ENCODE measurements at places on chromosomes 5 and 9.

DNA sequence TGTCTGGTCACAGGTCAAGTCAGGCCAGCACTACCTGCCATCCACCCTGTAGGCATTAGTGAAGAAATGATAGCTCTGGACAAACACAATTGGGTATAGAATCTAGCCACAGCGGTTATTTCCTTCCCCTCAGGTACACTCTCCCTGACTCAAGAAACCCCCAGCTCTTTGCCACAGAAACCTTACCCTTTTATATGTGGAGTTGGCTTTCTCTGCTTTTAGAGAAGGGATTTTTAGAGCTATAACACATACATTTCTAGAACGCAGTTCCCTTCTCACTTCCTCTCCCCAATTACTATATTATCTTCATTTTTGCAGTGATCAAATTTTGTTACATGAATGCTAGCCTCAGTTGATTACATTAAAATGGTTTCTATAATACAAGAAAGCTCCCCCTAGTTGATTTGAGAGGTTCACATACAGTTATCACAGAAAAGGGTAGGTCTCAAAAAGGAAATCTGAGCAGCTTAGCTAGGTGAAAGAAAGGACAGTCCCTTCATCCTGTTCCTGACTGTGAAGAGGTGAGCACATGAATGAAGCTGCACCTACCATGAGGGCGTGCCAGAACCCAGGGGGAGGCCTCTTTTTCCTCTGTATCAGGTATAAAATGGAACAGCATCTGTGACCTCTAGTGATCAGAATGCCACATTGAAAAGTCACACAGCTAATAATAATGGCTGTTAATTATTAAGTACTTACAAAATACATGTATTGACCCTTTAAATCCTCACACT lies 425.6 kb downstream of the KIAA0825 start:
- no peak for DNase-seq

DNA sequence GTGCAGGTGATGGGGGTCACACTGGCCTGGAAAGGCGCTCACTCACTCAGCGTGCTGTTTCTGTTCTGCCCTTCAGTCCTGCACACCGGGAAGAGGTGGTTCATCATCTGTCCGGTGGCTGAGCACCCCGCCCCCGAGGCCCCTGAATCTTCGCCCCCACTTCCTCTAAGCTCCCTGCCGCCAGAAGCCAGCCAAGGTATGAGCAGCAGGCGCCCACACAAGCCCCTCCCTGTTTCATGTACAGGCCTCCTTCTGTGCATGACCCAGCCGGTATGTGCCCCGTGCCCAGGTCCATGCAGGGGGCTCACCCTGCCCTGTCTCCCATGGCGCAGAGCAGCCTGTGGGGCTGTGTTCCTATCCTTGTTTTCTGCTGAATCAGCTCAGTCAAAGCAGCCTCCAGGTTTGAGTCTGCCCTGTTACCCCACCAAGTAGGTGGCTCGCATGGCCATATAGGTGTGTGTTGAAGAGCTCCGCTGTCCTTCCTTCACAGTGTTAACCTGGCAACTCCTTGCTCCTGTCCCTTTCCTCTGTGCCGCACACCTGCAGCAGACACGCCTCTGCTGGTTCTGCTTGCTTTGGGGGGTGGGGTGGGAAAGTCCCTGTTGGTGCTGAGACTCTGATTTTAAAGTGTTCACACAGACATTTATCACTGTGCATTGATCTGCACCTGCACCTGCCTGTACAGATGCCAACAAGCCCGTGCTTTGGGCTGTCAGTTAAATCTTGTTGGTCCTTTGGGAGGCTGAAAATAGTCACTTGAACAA lies 84.8 kb downstream of the WNK2 start:
- DNase-seq: peak; percentile 57

DNA sequence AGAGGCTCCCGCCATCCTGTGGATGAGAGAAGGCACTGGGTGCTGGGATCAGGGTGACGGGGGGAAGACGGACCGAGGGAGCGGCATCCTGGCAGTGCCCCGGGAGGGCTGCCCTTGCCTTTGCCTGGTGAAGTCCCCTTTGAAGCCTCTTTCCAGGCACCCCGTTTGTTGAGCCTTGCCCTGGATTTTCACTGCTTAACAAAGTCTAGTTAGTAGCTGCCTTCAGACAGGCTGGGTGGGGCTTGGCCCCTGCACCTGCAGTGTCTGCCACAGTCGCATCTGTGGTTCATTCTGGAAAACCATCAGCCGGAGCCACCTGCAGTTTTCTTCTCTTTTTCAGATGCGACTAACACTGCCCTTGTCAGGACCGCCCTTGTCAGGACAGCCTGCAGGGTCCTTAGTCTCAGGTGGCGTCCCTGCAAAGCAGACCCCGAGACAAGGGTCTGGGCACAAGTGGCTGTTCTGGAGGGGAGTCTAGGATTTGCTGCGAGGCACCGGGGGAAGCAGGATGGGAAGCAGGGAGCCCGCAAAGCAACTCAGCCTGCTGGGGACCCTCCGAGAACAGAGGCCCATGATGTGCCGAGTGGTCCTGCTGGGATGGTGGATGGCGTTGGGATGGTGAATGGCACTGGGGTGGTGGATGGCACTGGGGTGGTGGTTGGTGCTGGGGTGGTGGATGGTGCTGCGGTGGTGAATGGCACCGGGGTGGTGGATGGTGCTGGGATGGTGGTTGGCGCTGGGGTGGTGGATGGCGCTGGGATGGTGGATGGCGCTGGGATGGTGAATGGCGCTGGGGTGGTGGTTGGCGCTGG lies 147.9 kb upstream of the COL5A1 start:
- no peak for DNase-seq

DNA sequence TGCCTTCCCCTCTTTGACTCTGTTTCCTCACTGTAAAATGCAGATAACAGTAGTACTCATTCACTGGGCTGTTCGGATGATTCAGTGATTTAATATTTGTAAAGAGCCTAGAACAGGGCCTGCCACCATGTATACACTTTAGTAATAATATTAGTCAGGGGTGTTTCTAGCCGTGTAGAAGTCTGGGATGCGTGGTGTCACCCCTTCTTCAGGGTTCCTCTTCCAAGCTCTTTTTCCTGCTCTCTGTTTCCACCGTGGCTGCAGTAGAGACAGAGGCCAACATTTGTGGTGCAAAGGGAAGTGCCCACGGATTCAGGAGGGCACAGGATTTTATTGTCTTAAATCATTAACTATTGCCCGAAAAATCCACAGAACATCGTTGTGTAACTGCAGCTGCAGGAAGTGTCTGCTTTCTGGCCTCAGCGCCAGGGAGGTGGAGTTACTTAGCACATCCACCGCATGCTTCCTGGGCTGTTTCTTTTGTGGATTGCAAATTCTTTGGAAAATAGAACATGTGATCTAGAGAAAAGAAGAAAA lies 61.7 kb downstream of the TRIO start:
- DNase-seq: no peak

GRCh38 chr5:134440201-134440755 lies 28.6 kb upstream of the CDKN2AIPNL start:
- no peak for DNase-seq

DNA sequence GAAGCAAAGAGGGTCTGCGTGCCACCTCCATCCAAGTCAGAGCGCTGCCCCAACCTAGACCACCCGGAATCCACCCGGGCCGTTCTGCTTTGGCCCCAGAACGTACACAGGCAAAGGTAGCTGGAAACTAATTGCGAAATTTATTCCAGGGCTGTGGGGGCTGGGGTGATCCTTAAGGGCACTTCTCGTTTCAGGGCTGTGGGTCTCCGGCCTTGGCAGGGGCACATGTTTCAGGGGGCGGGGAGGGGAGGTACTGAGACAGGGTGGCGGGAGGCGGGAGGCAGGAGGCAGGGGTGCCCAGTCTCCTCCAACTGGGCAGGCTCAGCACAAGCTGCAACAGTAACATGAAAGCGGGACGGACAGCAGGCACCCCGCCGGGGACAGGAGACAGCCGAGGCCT lies 26.1 kb downstream of the NR5A1 start:
- DNase-seq: no peak

- no peak for DNase-seq
Observed at GRCh38 chr5:31863991-31864411, 225.1 kb downstream of the PDZD2 start.

DNA sequence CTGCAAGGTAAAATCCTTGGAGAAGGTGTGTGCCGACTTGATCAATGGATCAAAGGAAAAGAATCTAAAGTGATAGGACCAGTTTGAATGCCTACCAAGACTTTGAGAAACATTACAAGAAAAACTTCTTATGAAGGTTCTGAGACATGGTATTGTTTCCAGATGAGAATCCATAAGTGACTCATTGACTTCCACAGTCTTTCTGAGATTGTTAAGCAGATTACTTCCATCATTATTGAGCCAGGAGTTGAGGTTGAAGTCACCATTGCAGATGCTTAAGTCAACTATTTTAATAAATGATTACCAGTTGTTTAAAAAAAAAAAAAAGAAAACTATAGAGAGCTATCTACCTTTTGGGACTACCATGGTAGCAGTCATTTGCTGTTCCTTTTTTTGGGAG lies 7.0 kb downstream of the LNPEP start:
- DNase-seq: no peak

DNA sequence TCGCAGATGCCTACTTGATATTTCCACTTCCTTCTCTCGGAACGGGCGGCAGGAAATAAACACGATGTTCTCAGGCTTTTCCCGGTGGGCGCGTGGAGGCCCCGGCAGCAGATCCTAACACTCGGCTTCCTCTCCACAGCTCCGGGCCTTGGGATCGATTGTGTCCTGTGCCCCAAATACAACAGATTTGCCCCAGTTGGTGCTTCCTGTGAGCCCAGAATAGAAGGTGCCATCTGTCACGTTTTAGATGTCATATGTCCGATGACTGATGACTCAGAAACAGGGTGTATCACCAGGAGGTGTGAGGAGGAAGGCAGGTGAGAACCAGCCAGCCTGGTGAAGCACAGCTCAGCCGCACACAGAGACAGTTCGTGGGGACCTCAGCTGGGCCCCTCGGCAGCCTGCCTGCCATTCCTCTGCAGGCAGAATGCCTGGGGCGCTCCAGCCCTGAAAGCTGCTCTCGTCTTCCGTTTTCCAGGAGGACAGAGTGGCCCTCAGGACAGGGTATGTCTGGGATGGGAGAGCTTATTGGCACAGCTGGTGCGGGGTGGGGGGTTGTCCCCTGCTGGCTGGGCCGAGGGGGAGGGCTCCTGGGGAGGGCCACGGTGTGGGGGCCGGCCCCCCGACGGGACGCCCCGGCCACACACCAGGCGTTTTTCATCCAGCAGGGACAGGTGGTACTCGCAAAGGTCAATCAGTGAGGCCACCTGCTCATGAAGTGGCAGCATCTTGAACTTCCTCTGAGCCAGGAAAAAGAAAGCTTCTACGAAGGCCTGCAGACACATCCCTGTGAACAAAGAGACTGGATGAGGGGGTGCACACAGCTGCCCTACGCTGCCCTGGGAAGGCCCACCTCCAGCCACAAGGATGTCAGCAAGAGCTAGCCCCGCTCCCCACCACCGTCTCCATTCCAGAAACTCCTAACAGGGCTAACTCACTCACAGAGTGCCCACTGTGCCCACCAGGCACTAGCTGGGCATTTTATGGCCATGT lies 171.0 kb downstream of the DAB2IP start:
- DNase-seq: no peak

DNA sequence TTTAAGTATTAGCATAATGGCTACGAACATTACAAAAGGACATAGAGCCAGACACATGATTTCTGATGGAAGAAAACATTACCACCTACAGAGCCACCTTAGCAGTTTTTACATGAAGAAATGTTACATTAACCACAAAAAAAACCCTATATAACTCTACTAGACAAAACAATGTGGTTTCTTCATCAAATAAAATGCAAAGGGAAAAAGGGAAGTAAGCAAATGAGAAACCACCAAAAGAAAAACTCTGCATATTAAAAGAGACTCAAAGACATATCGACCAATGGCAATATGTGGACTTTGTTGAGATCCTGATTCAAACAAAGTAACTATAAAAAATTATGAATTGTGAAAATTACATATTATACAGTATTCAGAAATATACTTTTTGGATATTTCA lies 132.7 kb downstream of the TSSK1B start:
- DNase-seq: no peak

- no peak for DNase-seq
Observed at GRCh38 chr5:13746026-13746425, 198.5 kb downstream of the DNAH5 start.

- no peak for DNase-seq
Observed at GRCh38 chr5:62695274-62695673, 116.7 kb downstream of the LRRC70 start.

- DNase-seq: no peak
Observed at GRCh38 chr5:52922384-52922783, 66.8 kb upstream of the ITGA2 start.

GRCh38 chr9:78188594-78188993 lies 47.3 kb upstream of the CEP78 start:
- no peak for DNase-seq

DNA sequence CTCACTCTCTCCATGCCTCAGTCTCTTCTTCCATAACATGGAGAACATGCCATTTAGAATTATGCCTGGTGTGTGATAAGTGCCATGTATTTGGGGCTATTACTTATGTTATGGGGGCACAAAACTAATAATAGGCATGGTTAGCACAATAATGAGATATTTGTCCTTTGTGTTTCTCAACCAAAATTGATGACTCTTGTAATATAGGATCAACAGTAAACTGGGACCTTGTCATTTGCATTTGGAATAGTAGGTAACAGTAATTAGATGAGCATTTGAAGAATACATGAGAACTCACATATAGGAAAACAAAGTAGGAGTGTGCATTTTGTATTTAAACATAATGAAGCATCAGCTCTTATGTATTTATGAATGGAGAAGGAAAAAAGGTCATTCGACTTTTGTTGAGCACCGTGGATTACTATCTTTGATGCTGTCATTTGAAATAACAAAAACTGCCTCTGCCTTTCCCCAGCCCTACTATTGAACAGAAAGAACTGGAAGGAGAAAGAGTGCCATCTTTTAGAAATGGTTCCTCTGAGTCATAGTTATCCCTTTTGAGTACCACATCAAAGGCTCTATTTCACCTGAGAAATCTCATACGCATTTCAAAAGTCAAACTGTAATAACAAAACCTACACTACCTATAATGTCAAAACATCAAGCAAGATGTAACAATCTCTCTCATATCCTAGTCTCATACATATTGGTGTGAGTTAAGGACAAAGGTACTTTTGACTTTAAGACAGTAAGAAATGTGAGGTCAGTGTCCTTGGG lies 655.2 kb downstream of the PDE4D start:
- DNase-seq: no peak

DNA sequence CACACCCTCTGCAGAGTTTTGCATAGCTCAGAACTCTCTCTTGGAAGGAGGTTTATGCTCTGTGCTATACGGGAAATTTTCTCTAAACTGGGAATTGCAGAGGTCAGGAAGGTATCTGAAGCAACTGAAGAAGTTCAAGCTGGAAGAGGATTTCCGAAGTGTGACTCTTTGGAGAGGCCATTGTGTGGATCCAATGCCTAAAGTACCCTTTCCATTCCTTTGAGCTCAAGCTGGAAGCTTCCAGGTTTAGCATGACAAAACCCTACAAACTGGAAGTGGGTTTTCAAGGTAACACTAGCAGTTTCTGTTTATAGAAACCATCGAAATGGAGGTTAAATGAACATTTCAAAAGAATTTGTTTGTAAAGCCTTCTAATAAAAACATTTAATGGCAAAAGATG lies 187.1 kb downstream of the CFAP90 start:
- DNase-seq: no peak

GRCh38 chr9:92499701-92500100 lies 17.4 kb upstream of the ASPN start:
- DNase-seq: no peak

GRCh38 chr9:114003758-114004157 lies 74.3 kb downstream of the AMBP start:
- DNase-seq: no peak

All from CD4-positive, alpha-beta T cell treated with Interleukin-6 for 4 hours (primary cell).